Fibroblast of villous mesenchyme (primary cell): ENCODE measurements at places on chromosomes 12 and 14. TPM values are rescaled to one million over a fixed set of nuclear protein-coding genes. Genes with fewer than 3 reads are reported as not detected.

NEUROD4 gene
- not detected in 2 replicates for total RNA-seq

COX14 gene
- total RNA-seq = 36.7 and 40.3 TPM in 2 replicates

FGF23 gene
- not detected in 2 replicates for total RNA-seq

GDF11 gene
- total RNA-seq = 3.9 and 6.5 TPM in 2 replicates
